Neural crest cell (in vitro differentiated cells): ENCODE measurements at places on chromosomes 16 and 17. TPM values are rescaled to one million over a fixed set of nuclear protein-coding genes. Genes with fewer than 3 reads are reported as not detected.

KRTAP4-9 gene
- not detected in 2 replicates for total RNA-seq

- DNase-seq: no peak
Measured at GRCh38 chr16:84643180-84643583, 5.1 kb upstream of the KLHL36 start.

DNA sequence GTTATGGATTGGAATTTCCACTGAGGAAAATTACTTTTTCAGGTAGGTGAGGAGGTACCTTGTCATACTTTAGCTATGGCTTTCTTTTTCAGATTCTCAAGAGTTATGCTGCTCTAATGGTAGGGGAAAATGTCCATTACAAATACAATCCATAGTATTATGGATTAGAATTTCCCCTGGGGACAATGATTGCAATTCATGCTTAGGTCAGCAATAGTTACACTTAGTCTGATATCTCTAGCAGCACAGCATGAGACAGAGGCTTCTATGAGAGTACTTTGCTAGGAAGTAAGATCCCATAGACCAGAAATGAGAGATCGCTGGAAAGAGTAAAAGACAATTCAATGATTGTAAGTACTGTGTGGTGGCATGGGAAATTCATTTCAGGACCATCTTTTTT, 949.5 kb upstream of the CDH8 start:
- no peak for DNase-seq

- DNase-seq: no peak
Measured at GRCh38 chr17:58320163-58320558, 8.4 kb downstream of the TSPOAP1 start.

NPIPB9 gene
- 1.6 and 3.7 TPM in 2 replicates for total RNA-seq

KIF2B gene
- not detected in 2 replicates for total RNA-seq

CCDC200 gene
- not detected in 2 replicates for total RNA-seq

NDUFAF8 gene
- 54.5 and 68.2 TPM in 2 replicates for total RNA-seq

DNA sequence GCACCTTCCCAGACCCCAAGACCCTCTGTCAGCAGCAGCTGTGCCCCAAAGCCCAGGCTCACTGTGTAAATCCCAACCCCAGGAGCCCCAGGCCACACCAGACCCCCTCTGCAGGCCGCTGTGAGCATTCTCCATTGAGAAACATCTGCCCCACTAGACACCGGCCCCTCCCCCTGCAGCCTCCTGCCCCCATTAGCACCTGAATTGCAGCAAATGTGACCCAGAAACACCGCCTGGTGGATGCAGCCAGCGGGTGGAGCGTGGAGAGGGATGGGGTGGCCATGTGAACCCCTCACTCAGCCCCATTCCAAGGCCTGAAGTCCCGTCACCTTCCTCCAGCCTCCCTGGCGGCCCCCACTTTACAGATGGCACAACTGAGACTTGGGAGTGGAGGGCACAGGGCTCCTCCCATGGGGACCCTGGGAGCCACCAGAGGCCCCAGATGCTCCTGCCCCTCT, 2.2 kb downstream of the UBALD1 start:
- no peak for DNase-seq

MRPS7 gene
- total RNA-seq: 84.7 and 86.4 TPM in 2 replicates

GRCh38 chr17:66593116-66593515, 241.8 kb upstream of the CACNG5 start:
- DNase-seq: no peak

SLC43A2 gene
- total RNA-seq: 13.9 and 15.5 TPM in 2 replicates

- no peak for DNase-seq
Measured at GRCh38 chr16:17396762-17397498, 73.8 kb downstream of the XYLT1 start.

- no peak for DNase-seq
Measured at GRCh38 chr17:67863624-67864247, 38.4 kb downstream of the BPTF start.

DNA sequence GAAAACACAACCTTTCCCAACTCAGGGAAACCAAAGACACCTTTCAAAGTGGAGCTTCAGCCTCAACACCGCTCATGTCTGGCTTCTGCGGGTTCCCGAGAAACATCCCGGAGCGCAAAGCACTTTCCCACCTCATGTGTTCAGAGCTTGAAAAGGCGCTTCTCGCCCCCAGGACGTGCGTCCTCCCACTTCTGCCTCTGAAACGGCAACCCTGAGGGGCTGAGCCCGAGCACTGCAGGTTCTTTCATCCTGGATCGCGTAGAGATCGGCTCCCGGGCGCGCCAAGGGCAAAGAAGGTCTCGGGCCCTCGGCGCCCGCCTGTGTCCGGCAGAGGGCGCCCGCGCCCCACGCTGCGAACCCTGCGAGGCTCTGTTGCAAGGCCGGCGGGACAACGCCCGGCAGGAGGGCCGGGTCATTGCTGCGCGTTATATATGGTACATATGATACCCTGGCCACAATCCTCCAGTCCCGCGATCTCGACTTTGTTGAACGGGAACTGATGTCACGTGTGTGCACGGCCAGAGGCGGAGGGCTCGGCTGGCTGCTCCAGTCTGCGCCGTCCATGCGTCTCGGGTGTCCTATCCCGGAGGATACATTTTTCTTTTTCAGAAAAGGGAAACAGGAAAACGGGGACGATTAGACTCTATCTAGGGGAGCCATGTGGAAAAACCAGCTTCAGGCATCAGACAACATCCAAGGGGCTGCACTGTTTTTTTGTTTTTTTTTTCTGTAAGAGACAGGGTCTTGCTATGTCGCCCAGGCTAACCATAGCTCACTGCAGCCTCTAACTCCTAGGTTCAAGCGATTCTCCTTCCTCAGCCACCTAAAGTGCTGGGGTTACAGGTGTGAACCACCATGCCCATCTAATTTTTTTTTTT, 19.1 kb downstream of the COQ7 start:
- DNase-seq: peak; percentile 87

- DNase-seq: no peak
Measured at GRCh38 chr17:34110315-34110714, 144.8 kb upstream of the CCL2 start.

GINS2 gene
- total RNA-seq: 74.0 and 82.2 TPM in 2 replicates

GRCh38 chr16:11395008-11395948, 50.0 kb downstream of the RMI2 start:
- DNase-seq: no peak

TP53TG3C gene
- total RNA-seq: not detected in 2 replicates

DNA sequence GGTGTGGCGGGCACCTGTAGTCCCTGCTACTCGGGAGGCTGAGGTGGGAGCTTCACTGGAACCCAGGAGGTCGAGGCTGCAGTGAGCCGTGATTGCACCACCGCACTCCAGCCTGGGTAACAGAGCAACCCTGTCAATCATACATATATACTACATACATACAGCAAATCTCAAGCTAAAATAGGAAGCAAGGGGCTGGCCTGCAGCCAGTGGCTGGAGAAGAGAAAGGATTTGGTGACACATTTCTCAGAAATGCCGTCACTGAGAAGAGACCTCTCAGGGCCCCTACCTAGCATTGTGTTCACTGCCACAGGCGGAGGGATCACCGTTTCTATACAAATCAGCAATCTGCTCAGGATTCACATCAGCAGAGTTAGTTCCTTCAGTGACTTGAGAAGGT, 16.9 kb downstream of the NARF start:
- no peak for DNase-seq

ZG16B gene
- total RNA-seq: not detected in 2 replicates

CSH2 gene
- not detected in 2 replicates for total RNA-seq

DNA sequence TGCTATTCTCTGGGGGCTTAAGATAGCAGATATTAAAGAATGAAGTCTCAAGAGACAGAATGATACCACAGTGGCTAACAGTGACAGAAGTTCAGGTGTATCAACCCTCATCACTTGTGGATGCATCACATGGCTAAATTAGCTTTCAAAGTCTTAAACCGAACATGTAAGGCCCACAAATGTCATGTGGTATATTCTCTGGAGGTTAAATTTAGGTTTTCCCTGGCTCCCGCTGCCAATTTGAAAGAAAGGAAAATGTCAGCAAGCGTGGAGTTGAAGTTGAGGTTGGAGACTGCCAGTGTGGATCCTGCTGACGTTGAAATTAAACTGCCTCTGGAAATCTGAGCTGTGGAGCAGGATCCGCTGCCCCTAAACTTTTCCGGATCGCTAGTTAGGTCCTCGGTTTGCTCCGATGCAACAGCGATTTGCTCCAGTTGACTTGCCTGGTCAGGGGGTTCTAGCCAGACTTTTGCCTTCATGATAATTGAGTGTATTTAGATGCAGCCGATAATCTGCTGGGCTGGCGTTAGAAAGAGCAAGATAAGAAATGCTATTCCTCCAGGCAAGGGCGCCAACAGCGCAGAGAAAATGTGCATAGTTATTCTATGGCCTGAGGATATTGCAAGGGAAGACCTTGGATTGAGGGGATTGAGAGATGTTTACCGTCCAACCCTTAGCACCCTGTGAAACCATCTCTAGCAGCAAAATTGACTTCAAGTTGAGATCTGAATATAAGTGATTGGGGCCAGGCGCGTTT, 443.9 kb downstream of the TMEM114 start:
- no peak for DNase-seq

CHST4 gene
- total RNA-seq: not detected in 2 replicates

METTL16 gene
- total RNA-seq: 44.9 and 49.9 TPM in 2 replicates

DNA sequence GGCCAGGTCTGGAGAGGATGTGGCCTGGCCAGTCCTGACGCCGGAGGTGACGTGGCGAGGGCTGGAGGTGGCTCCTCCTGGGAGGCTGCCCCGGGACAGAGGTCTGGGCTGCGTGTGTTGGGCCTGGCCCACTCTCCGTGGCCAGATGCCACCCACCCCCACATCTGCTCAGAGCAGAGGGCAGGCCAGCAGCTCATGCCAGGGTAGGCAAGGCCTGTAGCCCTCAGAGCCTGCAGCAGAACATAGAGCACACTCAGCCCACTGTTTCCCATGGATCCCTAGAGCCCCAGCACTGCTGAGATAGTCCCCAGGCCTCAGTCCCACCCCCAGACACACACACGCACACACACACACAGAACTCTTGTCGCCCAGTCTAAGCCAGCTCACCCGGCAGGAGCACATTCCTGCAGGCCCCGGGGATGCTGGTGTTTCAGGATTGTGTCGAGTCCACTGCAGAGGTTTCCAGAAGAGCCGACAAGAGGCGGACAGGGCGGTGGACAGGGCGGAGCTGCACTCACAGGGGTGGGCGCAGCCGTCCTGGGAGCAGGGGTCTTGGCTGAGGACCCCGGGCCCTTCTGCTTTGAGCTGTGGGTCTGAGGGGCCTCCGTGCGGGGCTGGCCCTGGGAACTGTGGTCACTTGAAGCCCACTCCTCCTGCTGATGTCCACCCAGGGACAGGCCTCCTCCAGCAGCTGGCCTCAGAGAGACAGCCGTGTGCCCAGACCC, 33.4 kb downstream of the SOX8 start:
- no peak for DNase-seq

SEC14L5 gene
- total RNA-seq: 0.68 and 0.98 TPM in 2 replicates

MEFV gene
- total RNA-seq: not detected in 2 replicates

- no peak for DNase-seq
Measured at GRCh38 chr16:58128711-58129096, 477 bp downstream of the CFAP20 start.

DNA sequence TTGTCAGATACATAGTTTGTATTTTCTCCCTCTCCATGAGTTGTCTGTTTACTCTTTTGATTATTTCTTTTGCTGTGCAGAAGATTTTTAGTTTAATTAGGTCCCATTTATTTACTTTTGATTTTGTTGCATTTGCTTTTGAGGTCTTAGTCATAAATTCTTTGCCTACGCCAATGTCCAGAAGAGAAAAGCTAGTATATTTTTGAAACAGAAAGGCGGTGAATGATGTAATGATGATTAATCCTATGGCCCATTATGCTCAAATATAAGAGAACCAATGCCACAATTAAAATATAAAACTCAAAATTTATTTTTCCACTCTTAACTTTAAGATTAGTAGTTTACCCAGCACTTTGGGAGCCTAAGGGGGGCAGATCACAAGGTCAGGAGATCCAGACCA, 59.8 kb upstream of the SMIM36 start:
- DNase-seq: no peak

GRCh38 chr17:67388986-67389385, 11.9 kb downstream of the PITPNC1 start:
- DNase-seq: no peak

DNA sequence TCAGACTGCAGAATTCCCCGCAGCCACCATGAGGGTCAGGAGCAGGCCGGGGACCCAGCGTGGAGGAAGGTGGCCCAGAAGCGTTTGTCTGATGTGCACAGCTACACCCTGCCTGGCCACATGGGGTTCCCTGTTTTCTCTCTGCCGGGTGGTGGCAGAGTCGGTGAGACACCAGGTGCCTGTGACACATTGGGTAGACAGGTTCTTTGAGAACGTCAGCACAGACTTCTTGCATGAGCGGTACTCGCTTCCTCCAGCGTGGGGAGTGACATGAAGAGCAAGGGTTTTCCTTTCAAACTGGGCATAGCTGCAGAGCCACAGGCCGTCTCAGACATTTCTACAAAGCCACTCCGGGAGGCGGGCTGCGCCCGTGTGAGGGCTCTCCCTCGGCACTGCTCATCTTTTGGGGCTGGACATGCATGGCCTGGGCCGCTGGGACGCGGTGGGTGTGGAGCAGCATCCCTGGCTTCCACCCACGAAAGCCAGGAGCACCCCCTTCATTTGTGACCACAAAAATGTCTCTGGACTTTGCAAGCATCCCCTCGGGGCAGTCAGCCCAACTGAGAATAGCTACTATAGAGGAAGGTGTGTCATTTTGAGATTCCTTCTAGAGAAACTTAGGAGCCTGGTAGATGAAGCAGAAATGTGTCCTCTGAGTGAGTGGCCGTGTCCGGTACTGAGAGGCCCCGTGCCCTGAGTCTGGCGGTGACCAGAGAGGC, 26.0 kb downstream of the NME3 start:
- DNase-seq: no peak
